Kasumi-1 (cell line): ENCODE measurements at places on chromosomes 4 and X.

DNA sequence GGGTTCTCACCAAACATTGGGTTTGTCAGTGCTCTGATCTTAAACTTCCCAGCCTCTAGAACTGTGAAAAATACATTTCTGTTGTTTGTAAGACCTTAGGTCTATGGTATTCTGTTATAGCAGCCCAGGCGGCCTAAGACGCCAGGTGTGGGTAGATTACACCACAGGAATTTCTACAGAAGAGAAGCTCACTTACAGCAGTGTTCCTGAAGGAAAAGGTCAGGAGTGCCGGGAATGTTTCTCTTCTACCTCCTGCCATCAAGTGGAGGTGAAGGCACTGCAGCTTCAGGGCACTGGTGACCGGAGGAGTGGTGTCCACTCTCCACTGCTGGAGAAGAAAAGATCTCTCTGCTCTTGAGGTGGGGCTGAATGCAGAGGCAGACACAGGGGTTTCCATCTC lies 45.7 kb downstream of the FHDC1 start:
- DNase-seq = no peak

DNA sequence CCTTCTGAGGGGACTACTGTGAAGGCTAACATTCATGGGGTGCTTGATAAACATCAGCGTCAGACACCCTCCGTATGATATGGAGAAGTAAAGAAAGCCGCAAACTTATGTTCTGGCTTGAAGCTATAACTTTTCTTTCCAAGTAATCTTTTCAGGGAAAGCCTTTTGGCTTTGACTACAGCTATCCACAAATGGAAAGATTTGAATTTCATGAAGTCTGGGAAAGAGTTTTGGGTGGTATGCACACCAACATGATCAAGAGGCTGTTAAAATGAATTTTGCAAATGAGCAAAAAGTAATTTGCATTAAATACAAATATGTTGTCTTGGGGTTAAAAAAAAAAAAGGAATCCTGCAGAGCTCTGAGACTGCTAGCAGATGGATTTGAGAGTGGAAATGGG lies 114.8 kb upstream of the LIMCH1 start:
- no peak for DNase-seq

- no peak for DNase-seq
These were observed 172.9 kb upstream of the GLRA2 start for GRCh38 chrX:14356401-14356800.

DNA sequence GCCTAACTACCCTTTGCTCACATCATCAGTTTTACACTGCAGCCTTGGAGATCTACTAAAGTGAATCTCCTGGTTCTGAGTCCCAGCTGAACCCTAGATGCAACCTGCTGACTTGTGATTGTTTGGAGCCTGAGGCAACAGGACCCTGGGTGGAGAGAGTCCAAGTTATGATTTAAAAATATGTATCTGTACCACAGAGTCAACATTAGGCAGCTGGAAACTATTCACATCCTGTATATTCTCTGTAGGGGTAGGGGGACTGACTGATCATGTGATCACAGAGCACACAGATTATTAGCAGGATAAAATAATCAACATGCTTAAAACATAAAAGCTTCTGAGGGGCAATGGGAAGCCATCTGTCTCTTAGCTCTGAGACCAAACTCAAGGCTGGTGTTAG lies 52.1 kb downstream of the CT47B1 start:
- no peak for DNase-seq
